ENCODE measurements at places on chromosomes 3 and 15. TPM values are rescaled to one million over a fixed set of nuclear protein-coding genes. Genes with fewer than 3 reads are reported as not detected.
A peak's percentile ranks its signal among the peaks of the same experiment; 100 is the strongest.

The ALDH1L1 gene
- not detected for total RNA-seq

GRCh38 chr3:42652611-42653302 is 740 bp upstream of the ZBTB47 start:
- no peak for DNase-seq

- no peak for DNase-seq
Observed at GRCh38 chr3:128655531-128655930, 4.9 kb upstream of the RPN1 start.

- DNase-seq = no peak
Observed at GRCh38 chr3:80018375-80018774, 250.6 kb upstream of the ROBO1 start.

DNA sequence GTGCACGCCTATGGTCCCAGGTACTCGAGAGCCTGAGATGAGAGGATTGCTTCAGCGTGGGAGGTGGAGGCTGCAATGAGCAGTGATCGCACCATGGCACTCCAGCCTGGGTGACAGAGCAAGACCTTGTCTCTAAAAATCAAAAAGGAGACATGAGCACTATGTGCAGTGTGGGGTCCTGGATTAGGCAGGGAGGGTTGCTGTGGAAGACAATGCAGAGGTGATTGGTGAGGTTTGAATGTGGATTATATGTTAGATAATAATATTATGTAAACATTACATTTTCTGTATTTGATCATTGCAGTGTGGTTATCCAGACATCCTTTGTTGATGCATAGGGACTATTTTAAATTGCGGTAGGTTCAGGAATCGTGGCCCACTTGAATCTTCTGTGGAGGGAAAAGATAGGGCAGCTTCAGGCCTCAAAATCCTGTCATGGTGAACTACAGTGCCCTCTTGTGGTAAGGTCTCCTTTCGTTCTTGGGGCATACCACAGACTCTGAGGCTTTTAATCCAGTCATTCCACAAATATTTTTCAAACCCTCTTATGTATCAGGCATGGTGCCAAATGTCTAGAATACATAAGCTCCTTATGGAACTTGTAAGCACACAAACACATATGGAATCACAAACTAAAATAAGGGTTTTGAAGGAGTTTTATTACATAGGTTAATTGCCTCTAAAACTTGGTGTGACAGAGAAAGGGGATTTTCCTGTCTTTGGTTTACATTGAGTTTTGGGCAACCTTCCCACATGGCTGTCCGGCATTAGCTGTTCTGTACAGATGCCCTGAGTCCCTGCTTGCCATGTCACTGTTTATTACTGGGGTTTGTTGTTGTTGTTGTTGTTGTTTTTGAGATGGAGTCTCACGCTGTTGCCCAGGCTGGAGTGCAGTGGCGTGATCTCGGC is 37.7 kb downstream of the GPD1L start:
- DNase-seq = peak; percentile 88

The NKTR gene
- total RNA-seq = 80.9 TPM

The TICRR gene
- total RNA-seq = 21.0 TPM

The CHRNA5 gene
- 8.9 TPM for total RNA-seq

- no peak for DNase-seq
Observed at GRCh38 chr3:76300746-76301145, 515.4 kb upstream of the ZNF717 start.

- DNase-seq = no peak
Observed at GRCh38 chr3:159069866-159070425, 268.1 kb downstream of the MFSD1 start.

DNA sequence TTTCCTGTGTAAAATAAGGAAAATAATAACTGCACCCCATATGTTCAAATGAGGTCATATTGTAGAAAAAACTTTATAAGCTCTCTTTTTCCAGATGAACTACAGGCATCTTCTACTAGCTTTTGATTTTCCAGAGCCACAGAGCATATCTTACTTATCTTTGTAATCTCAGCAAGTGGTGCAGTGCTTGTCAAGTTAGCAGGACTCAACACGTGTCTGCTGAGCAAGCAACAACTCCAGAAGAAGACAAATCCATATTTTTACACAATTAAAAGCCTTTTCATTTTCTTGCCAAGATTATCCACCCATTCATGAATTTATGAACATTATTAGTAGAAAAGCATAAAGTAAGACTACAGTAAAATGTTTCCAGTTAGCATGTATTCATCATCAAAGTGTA is 14.4 kb upstream of the TSC22D2 start:
- no peak for DNase-seq
